ENCODE measurements at places on chromosomes 5 and 9.

DNA sequence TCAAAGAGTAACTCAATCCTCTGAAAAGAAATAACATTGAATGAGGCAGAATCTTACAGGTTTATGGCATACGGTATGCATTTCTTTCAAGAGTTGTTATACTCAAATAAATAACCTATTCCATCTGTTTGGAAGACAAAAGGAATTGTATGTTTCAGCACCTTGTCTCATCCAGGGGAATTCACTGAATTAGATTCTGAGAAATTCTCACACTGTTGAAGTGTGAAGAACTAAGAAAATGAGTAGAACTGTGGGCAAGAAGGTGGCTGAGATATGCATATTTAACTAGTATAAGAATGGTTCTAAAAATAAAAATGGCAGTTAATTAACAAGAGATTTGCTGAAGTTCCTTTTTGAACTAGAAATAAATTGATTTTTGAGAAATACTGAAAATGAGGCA is 279.3 kb upstream of the DAP start:
- no peak for DNase-seq

DNA sequence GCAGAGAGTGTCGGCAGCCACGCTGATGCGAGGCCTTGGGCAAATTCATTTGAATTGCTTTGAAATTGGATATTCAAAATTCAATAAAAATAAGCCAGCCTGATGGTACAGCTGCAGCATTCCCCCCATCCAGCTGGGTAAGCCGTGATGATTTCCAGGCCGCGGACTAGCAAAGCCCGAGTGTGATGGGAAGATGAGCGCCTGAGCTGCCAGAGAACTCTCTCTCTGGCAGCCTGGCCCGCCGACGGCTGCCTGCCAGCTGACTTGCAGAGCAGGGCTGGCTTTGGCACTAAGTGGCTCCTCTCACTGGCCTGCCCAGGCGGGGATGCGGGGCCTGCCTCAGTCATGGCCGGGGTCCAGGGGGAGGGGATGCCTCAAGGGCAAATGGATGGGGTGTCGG is 268.3 kb upstream of the WWC1 start:
- no peak for DNase-seq

- DNase-seq: no peak
Observed at GRCh38 chr5:169647566-169647965, 10.5 kb downstream of the DOCK2 start.

DNA sequence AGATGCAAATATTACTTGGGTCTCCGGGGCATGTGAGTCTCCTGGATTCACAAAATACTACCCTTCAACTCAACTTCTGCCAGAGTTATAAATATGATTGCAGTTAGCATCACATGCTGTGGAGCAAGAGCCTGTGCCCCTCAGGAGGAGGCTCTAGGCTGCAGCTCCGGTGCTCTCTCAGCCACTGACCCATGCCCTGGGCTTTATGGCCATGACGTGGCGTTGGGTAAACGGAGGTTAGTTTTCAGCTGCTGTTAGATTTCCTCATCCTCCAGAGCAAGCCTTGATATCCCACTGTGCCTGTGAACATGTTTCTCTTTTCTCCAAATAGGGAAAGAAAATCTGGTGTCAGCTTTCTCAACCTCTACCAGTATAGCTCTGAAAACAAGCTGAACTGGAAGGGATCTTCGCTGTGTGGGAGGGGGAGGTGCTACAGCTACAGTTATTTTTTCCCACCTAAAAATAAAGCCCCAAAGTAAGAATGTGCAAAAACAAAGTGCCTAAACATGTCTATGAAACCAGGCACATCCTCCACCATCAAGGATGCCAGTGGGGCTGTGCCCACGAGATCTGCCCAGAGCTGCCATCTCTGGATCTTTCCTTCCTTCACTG is 124.4 kb upstream of the GPR151 start:
- no peak for DNase-seq

GRCh38 chr9:131695366-131695765 is 44.5 kb downstream of the RAPGEF1 start:
- no peak for DNase-seq

- no peak for DNase-seq
Observed at GRCh38 chr9:75228893-75229292, 140.6 kb downstream of the OSTF1 start.

- DNase-seq: peak; percentile 90
Observed at GRCh38 chr5:10702040-10702629, 58.9 kb downstream of the DAP start.

GRCh38 chr9:129008986-129009583 is 19.0 kb downstream of the SH3GLB2 start:
- no peak for DNase-seq

GRCh38 chr5:86964889-86965288 is 302.8 kb upstream of the RASA1 start:
- no peak for DNase-seq

DNA sequence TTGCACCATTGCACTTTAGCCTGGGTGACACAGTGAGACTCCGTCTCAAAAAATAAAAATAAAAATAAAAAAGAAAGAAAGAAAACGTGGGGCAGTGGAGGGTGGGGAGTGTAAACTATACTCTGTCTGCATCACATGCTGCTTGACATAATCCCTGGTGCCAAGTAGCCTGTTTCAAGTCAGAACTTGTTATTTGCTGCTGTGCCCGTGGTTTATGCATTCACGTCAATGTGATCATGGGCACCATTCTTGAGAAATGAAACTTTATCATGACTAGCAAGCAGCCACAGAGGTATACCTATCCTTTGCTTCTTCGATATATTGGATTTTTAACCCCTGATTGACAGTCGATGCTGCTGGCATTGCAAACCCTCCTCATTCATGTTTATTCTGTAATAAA is 4.1 kb upstream of the SMU1 start:
- no peak for DNase-seq

GRCh38 chr9:112785986-112786385 is 35.4 kb downstream of the SNX30 start:
- no peak for DNase-seq

GRCh38 chr5:108748401-108749127 is 867 bp downstream of the FER start:
- DNase-seq: peak; percentile 100

DNA sequence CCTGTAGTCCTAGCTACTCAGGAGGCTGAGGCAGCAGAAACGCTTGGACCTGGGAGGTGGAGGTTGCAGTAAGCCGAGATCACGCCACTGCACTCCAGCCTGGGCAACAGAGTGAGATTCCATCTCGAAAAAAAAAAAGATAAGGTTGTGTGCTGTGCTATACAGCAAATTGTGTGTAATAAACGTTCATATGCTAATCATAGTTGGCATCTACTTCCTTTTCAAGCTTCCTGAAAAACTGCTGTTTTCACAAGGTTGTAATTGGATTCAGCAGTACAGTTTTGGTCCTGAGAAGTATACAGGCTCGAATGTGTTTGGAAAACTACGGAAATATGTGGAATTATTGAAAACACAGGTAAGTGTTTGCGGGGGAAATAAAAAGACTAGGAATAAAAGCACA is 25.5 kb downstream of the OTULINL start:
- no peak for DNase-seq

Measured in Daoy (cell line).